Cardiac ventricle fibroblast (primary cell): ENCODE measurements at places on chromosomes 1 and 21. TPM values are rescaled to one million over a fixed set of nuclear protein-coding genes. Genes with fewer than 3 reads are reported as not detected.

The MX2 gene
- 6.3 and 9.9 TPM in 2 replicates for total RNA-seq

The LYPD8 gene
- total RNA-seq: not detected in 2 replicates

The SUCO gene
- total RNA-seq: 16.0 and 20.3 TPM in 2 replicates

The FAM20B gene
- total RNA-seq: 17.7 and 18.3 TPM in 2 replicates

The OR2L5 gene
- total RNA-seq: not detected in 2 replicates

The CRP gene
- 0.12 TPM in 1 of 2 replicates, not detected in the other for total RNA-seq

The CZIB gene
- total RNA-seq: 53.9 and 60.5 TPM in 2 replicates

The TRAF3IP3 gene
- not detected in 2 replicates for total RNA-seq

The TBCE gene
- total RNA-seq: 17.0 and 26.2 TPM in 2 replicates

The CLCA1 gene
- not detected in 2 replicates for total RNA-seq

The FAM72B gene
- total RNA-seq: 0.10 and 0.12 TPM in 2 replicates

The IQGAP3 gene
- 0.87 and 1.5 TPM in 2 replicates for total RNA-seq

The HFM1 gene
- total RNA-seq: 0.05 and 0.12 TPM in 2 replicates

The HMCN1 gene
- 157 and 161 TPM in 2 replicates for total RNA-seq

The BEST4 gene
- total RNA-seq: not detected in 2 replicates

The C1orf174 gene
- 26.0 and 30.8 TPM in 2 replicates for total RNA-seq

The OPTC gene
- not detected in 2 replicates for total RNA-seq

The CELA3A gene
- not detected in 2 replicates for total RNA-seq

The PDE9A gene
- 0.54 and 1.7 TPM in 2 replicates for total RNA-seq

The LCE3E gene
- not detected in 2 replicates for total RNA-seq

The CD53 gene
- total RNA-seq: not detected in 2 replicates

The VANGL2 gene
- total RNA-seq: 0.20 and 1.6 TPM in 2 replicates

The RXRG gene
- total RNA-seq: 2.7 TPM in 1 of 2 replicates, not detected in the other

The GFI1 gene
- total RNA-seq: 0.06 and 0.10 TPM in 2 replicates

The NRAS gene
- total RNA-seq: 18.0 and 22.9 TPM in 2 replicates

The PPIAL4G gene
- total RNA-seq: not detected in 2 replicates

The ZNF683 gene
- not detected in 2 replicates for total RNA-seq

The THEMIS2 gene
- 1.2 and 9.1 TPM in 2 replicates for total RNA-seq

The NTNG1 gene
- 0.12 TPM in 1 of 2 replicates, not detected in the other for total RNA-seq

The PYCR2 gene
- 31.7 and 42.4 TPM in 2 replicates for total RNA-seq

The BCAN gene
- 0.06 TPM in 1 of 2 replicates, not detected in the other for total RNA-seq

The LRRC53 gene
- not detected in 2 replicates for total RNA-seq

The C1orf210 gene
- total RNA-seq: not detected in 2 replicates

The SIK1 gene
- 3.4 and 6.2 TPM in 2 replicates for total RNA-seq

The SELP gene
- total RNA-seq: not detected in 2 replicates

The RO60 gene
- 55.3 and 55.7 TPM in 2 replicates for total RNA-seq

The PROK1 gene
- not detected in 2 replicates for total RNA-seq

The SLC44A5 gene
- 0.25 and 0.44 TPM in 2 replicates for total RNA-seq

The ADORA1 gene
- total RNA-seq: 8.8 and 11.3 TPM in 2 replicates

The POU3F1 gene
- 0.19 TPM in 1 of 2 replicates, not detected in the other for total RNA-seq

The TNFAIP8L2 gene
- total RNA-seq: 0.19 TPM in 1 of 2 replicates, not detected in the other

The KCNJ9 gene
- total RNA-seq: not detected in 2 replicates

The LINGO4 gene
- not detected in 2 replicates for total RNA-seq

The HES4 gene
- 4.9 and 6.0 TPM in 2 replicates for total RNA-seq

The LDLRAD1 gene
- not detected in 2 replicates for total RNA-seq
